ENCODE measurements at places on chromosomes 4 and X.

DNA sequence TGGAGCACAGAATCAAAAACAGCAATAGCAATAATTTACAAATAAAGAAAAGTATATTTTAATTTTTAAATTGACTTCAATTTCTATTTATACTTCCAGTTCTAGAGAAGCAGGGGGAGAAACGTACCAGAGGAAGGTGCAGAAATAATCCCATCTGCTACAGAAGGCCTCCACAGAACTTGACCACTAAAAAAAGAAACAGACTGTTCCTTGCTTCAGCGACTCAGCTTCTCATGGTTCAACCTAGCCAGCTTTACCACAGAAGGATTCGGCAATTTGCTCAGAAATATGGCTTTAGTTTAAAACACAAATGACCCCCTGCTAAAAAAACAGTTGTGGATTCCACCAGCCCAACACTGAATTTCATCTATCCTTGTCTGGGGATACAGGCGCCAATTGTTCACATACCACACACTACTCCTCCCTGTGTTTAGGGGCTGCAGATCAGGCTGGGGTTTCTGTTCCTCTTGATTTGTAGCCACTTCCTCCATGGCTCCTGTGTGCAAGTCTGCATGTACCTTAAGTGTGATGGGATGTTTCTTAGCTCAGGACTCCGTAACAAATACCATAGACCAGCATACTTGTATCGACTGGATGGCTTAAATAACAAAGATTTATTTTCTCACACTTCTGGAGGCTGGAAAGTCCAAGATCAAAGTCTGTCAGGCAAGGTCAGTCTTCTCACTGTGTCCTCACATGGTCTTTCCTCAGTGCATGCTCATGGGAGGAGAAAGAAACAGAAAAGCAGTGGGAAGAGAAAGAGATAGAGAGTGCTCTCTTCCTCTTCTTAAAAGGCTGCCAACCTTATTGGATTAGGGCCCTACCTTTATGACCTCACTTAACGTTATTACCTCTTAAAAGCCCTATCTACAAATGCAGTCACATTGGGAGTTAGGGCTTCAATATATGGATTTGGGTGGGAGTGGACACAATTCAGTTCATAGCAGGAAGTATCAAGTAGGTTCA is 79.1 kb downstream of the AMOT start:
- no peak for DNase-seq

GRCh38 chr4:74320559-74321118 is 12.4 kb downstream of the EPGN start:
- peak; percentile 34 for DNase-seq

DNA sequence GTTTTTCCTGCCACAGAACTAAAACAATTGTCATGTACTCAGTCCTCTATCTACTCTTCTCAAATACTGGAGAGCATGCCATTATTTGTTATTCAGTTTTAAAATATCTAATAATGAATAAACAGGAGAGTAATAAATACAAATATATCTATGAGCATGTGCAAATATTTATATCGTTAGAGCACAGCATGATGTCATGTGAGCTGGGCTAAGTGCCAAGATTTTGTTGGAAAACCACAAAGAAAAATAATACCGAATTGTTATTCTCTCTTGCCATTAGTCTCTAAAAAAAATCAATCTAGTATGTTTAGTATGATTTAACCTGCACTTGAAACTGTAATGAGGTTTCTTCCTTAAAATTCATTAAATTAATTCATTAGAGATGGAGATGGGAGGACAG is 97.3 kb downstream of the DDX60 start:
- peak; percentile 14 for DNase-seq

DNA sequence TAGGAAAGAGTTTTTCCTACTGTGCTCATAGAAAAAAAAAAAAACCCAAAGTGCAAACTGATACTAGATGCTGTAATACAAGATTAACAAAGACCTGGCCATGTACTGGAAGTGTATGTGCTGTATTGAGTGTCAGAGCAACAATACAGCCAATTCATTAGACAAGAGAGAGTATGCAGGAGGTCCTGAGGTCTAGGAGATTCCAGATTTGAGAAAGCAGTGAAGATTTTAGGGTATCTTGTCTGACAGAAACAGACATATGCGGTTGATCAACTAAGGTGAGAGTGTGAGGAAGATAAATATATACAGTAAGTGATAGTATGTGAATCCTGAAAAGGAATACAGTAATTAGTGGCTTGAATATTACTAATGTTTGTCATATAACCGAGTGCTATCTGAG is 3.0 kb downstream of the GPR174 start:
- no peak for DNase-seq

DNA sequence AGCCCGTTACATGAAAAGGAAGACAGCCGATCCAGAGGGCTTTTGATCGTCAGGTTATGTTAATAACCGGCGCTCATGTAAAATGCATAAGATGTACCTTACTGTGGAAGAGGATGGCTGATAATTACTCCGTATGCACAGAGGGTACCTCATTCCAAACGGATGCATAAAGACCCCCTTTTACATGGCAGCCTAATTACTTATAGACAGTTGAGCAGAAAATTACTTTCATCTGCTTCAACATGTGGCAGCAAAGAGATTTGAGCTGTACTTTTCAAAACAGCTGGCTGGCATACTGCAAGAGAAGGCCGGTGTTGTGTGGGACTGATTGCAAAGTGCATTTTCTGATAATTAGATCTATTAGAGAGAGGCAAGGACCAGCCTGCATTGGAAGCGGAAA is 103.4 kb downstream of the SHOX start:
- no peak for DNase-seq

GRCh38 chr4:54475546-54475945 is 182.2 kb upstream of the KIT start:
- no peak for DNase-seq

DNA sequence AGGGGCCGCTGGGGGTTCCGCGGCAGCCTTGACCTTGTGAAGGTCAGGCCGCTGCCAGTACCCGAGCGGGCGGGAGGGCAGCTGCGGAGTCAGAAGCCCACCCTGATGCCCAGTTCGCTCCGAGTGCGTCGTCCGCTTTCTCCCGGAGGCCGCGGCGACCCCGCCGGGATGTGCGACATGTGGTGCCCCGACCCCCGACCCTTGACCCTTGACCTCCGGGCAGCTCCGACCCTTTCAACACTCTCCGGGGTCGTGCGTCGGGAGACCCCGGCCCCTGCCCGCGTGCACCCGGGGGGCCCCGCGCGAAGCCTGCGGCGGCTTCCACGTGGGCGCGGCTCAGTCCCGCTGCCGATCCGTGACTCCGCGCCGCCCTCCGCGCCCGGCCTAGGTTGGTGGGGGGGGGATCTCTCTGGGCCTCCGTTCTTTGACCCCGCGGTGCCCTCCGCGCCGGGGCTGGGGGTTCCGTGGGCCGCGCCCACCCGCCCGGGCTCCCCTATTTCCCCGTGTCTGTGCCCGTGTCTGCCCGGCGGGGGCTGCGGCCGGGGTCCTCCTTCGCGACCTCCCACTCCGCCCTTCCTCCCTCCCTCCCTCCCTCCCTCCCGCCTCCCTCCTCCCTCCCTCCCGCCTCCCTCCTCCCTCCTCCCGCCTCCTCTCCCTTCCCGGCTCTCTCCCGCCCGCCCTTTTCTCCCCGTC is 609 bp upstream of the SLC25A6 start:
- peak; percentile 73 for DNase-seq

GRCh38 chr4:38128478-38129459 is 168.6 kb downstream of the PTTG2 start:
- peak; percentile 29 for DNase-seq

Measured in AG08396 (cell line).